ENCODE measurements at places on chromosomes 4 and X.

DNA sequence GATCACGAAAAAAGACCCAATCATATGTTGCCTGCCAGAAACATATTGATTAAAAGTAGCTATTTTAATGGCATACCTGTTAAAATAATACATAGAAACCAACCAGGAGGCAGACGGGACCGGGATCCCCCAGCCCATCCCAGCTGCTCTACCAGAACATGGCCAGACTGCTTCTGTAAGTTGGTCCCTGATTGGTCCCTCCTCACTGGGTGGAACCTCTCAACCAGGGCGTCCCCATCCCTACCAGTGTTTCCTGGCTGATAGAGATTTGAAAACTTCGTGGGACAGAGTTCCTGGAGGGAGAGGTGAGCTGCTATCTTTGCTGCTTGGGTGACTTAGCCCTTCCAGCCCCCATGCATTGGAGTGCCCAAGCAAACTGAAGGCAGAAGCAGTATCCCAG, 256.2 kb downstream of the TRAM1L1 start:
- DNase-seq: no peak

DNA sequence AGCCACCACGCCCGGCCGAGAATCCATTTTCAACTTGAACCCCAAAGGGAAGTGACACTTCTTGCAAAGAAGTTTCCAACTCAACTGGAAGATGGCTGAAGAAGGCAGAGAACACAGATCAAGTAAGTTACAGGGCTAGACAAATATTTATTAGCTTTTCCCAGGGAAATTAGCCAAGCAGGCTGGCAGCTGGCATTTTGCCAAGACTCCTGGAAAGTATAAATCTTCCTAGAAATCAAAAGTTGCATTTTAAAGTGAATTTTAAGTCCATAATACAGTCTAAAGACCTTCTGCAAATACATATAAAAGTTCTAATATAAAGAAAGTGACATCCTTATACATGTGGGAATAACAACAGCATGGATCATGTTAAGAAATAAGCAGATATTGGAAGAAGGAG, 3.4 kb upstream of the MRPL1 start:
- no peak for DNase-seq

GRCh38 chr4:38177641-38178391, 217.6 kb downstream of the PTTG2 start:
- DNase-seq: no peak

DNA sequence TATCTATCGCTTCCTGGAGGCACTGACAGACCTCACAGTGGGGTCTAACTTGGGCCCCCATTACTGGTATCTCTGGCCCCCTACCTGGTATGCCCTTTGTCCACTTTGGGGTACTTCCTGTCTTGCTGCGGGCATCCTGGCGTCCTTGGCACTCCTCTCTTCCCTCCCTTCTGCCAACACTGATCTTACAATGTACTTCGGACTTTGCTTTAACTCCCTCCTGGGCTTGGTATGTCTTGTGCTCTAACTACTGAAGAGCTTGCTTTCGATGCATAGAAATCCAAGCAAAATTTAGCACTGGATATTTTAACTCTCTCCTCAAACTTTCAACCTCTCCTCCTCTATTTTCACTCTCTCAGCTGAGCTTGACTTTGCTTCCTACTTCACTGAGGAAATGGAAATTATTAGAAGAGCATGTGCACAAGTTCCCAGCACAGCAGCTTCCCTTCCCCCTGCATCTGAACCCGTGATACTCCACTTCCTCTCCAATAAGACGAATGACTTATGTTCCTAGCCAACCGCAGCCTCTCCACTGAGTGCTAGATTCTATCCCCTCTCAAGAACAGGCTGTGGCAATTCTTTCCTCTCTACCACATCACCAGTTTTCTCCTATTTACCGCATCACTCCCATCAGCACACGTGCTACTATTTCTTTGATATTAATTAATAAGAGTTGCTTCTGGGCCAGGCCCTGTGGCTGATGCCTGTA, 52.9 kb downstream of the SUPT20HL2 start:
- DNase-seq: no peak

DNA sequence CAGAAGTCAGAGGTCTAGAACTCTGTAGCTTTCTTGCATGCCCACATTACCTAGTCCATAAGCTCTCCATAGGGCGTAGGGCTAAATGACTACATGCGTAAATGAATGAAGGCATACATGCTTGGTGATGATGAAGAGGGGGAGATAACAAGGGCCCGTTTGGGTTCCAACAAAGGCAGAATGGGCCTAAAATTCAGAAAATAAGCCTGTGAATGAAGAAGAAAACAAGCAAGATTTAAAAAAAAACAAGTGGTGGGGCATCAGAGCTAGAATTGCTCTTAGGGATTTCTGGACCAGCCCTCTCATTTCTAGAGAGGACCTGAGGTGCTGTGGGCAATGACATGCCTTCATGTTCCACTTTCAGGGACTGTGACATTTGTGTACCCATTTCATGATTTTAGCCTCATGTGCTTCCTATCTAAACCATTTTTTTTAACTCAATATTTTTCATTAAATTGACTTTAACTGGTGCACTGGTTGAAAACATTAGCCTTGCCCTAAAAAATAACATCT, 12.1 kb downstream of the GPRIN3 start:
- no peak for DNase-seq
